ENCODE measurements at places on chromosomes 1 and 21.

- no peak for DNase-seq
Observed at GRCh38 chr1:3869751-3870301, 12.6 kb downstream of the DFFB start.

DNA sequence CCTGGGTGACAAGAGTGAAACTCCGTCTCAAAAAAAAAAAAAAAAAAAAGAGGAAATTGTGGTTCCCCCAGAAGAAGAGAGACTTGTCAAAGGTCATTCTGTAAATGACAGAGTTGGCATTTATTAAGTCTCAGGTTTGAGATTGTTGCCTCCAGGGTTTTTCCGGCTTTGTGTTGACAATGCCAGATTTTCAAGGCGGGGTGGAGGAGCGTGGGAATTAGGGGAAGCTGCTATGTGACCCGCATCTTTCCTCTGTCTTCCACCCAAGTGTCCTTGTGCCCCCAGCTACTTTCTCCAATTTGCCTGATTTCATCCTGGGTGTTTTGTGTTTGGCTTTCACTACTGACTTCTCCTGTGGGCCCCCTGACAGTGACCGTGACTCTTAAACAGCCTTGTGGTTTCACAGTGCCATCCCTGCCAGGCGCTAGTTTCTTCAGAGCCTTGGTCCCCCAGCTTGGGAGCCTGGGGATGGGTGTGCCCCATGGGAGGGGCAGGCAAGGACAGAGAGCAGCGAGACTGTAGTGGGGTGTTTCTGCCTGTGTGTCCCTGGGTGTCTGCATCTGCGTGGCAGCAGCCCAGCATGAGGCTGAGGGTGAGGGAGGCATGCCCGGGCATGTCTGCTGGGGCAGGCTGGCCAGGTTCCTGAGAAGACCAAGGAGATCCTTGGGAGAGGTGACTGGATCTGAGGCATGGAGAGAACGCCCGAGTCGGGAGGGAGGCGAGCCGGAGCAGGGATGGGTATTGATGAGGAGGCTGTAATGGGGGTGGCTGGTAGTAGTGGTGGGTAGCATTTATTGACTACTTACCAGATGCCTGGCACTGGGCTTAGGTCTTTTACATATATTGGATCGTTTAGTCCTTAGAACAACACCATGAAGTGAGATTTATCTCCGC lies 46.3 kb downstream of the IER5 start:
- DNase-seq: no peak

GRCh38 chr1:66752000-66752592 lies at the start of gene DYNLT5:
Gene DYNLT5 (plus strand): TSS chr1:66752459. CDS start chr1:66754659, 2,200 bp downstream.
- DNase-seq: no peak

DNA sequence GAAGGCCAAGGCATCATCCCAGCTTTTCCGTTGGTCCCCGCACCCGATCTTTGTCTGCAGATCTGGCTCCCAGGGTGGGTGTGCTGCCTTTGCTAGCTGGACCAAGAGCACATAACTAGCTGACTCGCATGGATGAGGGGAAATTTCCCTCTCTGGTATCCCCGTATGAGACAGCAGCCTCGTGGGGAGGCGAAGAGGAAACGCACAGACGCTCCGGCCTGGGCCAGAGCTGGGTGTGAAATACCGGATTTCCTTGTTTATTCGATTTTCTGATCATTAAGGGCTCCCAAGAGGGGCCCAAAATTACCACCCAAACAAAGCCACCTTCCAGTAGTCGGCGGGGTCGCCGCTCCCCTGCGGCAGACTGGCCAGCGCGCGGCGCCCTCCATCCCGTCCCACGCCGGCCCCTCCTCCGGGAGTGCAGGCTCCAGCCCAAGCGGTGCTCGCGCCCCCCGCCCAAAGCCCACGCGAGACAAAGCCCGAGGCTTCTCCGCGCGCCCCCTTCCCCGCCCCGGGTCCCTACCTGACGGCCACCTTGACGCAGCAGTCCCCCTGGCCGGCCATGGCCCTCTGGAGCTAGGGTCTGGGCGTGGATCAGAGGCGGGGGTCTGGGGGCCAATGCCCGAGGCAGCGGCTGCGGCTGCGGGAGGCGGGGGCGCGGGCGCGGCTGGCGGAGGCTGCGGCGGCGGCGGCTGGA lies 546 bp downstream of the KIF21B start:
- no peak for DNase-seq

GRCh38 chr21:42298657-42299056 lies 16.6 kb downstream of the TFF3 start:
- no peak for DNase-seq

DNA sequence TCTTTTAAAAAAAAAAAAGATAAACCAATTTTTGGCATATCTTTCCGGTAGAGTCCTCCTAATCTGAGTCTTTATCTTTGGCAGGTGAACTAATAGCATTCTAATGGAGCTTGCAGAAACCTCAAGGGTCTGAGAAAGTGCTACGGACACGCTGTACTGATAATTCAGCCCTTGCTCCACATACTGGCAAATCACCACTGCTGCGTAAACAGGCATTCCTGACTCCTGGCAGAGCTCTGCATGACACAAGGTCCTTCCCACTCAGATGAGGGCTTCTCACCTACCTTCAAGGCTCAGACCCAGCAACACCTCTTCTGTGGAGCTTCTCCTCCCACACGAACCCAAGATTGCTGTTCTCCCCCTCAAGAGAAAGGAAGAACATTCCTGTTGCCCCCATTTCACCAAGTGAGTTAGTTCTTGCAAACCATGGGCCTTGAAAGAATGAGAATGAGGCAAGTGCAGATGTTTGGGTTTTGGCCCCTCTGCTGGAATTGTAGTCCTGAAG lies 48.0 kb downstream of the LYST start:
- DNase-seq: no peak

DNA sequence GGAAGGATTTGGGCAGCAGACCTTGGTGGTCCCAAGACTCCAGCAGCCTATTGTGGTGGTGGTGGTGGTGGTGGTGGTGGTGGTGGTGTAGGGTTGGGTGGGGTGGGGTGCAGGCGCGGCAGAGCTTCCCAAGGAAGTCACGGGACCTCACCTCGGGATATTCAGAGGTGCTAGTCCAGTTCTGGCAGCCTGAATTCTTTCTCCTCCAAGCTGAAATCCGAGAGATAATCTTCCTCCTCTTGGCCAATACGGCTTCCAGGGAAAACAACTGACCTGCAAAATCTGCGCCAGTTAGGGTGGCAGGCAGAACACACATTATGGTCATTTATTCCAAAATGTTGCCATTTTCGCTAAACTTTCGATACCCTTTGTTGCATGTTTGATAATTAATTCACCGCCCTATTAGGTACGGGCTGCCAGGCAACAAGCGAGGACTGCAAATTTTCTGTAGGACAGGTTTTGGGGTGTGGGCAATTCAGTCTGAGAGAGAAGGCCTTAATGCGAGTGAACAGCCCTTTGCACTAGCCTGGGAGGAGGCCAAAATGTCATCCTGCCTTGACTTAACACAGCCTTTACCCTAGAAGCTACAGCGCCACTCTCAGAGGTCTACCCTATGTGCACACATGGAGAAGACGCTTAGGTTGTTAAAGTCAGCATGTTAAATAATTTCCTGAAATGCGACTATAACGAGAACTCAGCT lies 33.2 kb upstream of the BSDC1 start:
- DNase-seq: no peak

- DNase-seq: no peak
Observed at GRCh38 chr1:58812468-58812867, 28.6 kb upstream of the JUN start.

DNA sequence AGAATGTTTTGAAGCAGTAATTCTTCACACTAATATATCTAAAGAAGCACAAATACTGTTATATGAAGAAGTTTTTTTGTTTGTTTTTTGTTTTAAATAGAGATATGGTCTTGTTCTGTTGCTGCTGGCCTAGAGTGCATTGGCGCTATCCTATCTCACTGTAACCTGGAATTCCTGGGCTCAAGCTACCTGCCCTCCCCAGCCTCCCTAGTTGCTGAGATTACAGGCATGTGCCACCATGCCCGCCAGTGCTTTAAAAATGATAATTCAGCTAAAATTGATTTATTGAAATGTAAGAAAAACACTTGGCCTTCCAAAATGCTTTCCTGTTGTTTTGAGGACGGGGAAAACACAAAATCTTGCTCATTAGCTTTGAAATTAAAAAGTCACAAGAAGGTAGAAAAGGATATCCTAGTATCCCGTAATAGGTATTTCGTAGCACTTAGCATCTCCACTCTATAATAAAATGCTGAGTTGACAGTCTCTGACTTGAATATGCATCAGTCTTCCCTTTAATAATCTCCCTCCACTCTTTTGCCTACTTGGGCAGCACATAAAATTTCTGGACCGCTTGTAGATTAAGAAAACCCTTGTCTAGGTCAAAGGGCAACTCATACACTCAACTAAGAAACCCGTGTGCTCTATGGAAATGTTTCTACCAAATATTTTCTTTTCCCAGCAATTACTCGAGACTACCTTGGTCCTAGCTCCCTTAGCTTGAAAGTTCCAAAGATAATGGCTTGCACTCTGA lies 1.3 kb downstream of the SCYL3 start:
- DNase-seq: no peak

- no peak for DNase-seq
Observed at GRCh38 chr1:215005078-215005477, 77.5 kb upstream of the KCNK2 start.

DNA sequence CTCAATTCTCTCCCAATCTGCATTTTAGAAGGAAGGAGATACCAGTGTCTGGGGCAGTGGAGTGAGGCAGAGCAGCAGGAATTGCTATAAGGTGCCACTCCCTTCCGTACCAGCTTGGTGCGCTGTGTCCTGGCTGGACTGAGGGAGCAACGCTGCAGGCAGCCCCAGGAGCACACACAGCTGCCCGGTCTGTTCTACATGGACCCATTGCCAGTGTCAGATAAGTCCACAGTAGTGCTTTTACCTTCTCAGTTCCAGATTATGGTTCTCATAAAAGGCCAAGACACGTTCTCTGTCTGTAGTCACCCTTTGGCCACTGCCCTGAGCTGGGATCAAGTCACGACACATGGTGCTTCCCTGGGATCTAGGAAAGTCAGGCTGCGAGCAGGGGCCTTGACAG lies 44.1 kb upstream of the BARHL2 start:
- DNase-seq: no peak

GRCh38 chr1:218436346-218436745 lies 91.2 kb downstream of the TGFB2 start:
- DNase-seq: no peak

- no peak for DNase-seq
Observed at GRCh38 chr1:109198043-109198695, 15.5 kb upstream of the SARS1 start.
